ENCODE measurements at places on chromosomes 13 and 19.

- DNase-seq, result no peak
These were observed 7.0 kb upstream of the HSPH1 start for GRCh38 chr13:31168736-31169135.

- peak; percentile 68 for DNase-seq
These were observed 643 bp downstream of the SLC7A1 start for GRCh38 chr13:29594710-29595379.

GRCh38 chr19:19460258-19460731 is 54.8 kb downstream of the GATAD2A start:
- no peak for DNase-seq

DNA sequence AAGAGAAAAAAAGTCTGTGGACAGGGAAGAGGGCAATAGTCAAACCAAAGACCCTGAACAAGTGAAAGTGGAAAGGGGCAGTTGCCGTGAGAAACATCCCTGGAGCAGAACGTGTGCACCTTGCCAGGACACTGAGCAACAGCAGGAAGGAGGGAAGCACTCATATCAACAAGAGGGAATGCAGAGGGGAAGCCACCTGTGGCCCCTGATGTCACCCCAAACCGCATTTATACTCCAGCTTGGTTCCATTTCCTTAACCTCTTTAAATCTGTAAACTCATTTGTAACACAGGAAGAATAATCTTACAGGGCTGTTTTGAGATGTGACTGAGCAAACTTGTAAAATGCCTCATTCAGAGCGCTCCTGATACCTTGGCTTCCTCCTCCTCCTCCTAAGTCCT is 698.8 kb downstream of the DIAPH3 start:
- no peak for DNase-seq

- no peak for DNase-seq
These were observed 3.9 kb downstream of the GPR108 start for GRCh38 chr19:6733338-6734095.

DNA sequence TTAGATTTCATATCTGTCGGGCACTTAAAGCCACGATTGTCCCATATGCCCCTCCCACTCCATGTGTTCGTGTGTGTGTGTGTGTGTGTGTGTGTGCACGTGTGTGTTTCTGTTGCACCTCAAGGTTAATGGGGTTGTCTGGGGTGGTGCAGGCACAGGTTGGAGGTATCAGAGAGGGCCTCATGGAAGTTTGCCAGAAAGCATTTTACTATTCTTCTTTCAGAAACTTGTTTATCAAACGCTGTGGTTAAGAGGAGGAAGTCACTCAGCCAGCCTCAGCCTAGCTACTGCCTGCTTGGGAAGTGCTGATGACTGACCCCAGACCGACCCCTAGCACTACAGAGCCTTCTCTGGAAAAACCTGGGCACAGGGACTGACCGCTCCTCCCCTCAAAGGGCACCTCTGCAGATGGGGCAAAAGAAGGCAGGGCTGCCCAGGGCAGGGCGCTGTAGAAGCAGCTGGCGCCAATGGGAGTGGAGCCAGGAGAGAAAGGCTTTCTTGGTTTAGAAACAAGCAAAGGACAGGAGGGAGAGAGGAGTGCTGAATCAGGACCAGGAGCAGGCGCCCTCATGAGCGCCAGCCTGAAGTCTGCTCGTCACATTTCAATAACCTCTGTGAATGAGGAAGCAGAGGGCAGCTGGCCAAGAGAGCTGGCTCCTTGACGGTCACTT is 3.9 kb downstream of the SIAH3 start:
- no peak for DNase-seq

- DNase-seq, result no peak
These were observed 545 bp downstream of the BTBD2 start for GRCh38 chr19:2014731-2015607.

GRCh38 chr19:15536350-15536749 is 28.0 kb downstream of the CYP4F22 start:
- no peak for DNase-seq

GRCh38 chr19:5125797-5126497 is 157.0 kb downstream of the KDM4B start:
- DNase-seq, result no peak

GRCh38 chr13:100734194-100734720 is 59.7 kb upstream of the TMTC4 start:
- no peak for DNase-seq

DNA sequence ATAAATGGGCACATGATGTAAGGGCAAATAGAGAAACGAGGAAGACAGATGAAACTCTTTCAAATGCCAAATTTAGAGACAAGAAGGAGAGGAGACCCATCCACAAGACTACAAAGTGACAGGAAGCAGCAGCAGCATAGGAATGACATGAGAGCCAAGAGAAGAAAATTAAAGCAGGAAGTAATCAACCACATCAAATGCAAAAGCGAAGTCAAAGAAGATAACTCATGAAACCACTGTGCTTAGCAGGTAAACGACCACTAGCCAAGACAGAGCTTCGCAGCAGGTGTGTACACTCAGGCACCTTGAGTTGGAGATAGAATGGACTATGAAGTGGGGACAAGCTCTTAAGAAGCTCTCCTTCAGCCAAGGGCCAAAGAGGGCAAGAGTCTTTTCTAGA is 64.1 kb downstream of the KLF12 start:
- no peak for DNase-seq

DNA sequence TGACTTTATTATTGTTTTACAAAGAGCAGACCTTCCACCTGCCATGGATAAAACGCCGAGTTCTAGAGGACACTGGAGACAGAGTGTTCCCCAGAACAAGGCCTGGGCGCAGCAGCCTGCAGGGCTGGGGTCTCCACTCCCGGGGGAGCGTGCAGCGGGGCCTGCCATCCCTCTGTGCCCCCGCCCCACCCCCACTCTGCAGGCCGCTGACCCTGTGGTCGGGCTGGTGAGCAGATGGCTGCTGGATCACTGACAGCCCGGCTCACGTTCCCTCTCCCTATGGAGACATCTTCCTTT is 8.6 kb upstream of the PTBP1 start:
- no peak for DNase-seq

DNA sequence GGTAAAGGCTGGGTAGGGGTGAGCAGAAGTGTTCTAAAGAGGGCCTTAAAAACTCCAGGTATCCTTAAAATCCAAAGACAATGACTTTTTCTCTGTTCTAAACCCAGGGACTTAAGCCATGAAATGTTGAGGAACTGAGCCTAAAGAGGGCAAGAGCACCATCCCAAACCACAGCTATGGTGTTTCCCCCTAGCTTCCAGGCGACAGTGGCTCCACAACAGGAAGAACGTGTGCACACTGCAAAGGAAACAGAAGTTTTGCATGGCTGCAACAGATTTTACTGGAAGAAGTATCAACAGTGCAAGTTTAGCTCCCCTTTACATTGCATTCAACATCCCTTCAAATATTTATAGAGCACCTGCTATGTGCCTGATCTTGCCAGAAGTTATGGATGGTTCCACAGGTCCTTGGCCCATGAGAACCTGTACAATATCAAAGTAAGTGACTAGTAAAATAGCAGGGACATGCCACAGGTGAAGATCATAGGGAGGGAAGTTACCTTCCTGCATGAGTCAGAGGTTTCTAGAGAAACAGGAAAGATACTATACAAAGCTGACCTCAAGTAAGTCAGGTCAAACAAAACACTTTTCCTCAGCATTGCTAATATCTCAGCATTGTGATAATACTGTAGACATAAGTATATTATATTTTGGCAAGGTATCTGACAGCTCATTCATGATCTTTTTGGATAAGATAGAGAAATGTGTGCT is 8.4 kb upstream of the KCTD12 start:
- no peak for DNase-seq

GRCh38 chr19:5914358-5914774 is 312 bp downstream of the CAPS start:
- DNase-seq, result no peak

GRCh38 chr13:45068036-45069001 is 52.0 kb upstream of the GTF2F2 start:
- DNase-seq, result no peak

GRCh38 chr13:49373716-49374115 is 70.1 kb downstream of the CAB39L start:
- no peak for DNase-seq

DNA sequence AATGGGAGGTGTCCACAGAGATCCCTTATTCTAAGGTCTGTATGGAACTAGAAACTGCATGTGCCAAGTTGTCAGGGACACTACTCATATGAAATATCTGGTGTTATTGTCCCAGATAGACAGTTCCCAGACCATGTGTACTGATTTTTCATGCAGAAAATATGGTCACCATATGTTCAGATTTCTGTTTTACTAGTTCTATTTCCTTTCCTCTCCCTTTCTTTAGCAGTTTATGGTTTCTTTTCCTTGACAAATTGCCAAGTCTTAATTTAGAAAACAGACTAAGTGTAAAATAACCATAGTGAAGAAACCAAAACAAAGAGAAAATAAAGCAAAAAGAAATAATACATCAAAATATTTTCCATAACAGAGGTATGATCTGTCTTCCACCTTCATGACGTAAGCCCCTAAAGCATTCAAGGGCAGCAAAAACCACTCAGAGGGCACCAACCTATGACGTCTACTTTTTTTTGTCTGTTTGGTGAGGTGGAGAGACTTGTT is 248.5 kb downstream of the KCTD12 start:
- DNase-seq, result no peak

- no peak for DNase-seq
These were observed 316.8 kb downstream of the DLEU7 start for GRCh38 chr13:50526661-50527071.

- no peak for DNase-seq
These were observed 405 bp downstream of the ZNF446 start for GRCh38 chr19:58476498-58477015.

GRCh38 chr19:57642396-57643046 is 9.6 kb downstream of the ZNF211 start:
- no peak for DNase-seq

DNA sequence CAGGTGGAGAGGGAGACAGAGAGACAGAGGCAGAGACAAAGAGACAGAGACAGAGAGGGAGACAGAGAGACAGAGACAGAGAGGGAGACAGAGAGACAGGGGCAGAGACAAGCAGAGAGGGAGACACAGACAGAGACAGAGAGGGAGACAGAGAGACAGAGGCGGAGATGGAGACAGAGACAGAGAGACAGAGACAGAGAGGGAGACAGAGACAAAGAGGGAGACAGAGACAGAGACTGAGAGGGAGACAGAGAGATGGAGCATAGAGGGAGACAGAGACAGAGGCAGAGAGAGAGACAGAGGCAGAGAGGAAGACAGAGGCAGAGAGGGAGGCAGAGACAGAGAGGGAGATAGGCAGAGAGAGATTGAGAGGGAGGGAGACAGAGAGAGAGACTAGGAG is 29.3 kb downstream of the SBNO2 start:
- no peak for DNase-seq

DNA sequence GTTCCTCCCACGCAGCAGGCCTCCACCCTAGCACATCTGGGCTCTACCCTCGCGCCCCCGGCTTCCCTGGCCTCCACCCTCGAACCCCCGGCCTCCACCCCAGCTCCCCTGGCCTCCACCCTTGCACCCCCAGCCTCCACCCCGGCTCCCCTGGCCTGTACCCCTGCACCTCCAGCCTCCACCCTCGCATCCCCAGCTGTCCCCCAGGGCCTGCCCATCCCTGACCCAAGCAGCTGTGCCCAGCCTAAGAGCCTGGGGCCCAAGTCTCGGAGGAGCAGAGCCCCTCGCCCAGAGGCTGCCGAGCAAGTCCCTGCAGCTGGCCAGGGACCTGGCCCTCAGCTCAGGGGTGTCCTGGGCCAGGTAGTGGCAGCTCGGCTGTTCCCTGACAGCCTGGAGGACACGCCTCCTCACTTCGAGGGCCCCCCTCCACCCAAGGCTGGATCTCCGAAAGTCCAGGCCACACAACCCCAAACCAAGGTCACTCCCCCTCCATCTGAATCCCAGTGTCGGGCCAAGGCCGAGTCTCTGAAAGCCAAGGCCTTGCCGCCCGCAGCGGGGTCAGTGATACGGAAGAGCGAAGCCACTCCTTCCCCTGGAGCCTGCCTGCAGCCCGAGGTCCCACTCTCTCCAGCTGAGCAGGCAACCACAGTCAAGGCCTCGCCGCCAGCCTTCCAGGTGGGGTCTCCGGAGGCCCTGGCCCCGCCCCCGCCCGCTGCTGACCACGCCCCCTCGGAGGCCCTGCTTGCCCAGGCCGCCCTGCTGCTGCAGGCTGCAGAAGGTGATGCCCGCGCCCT is 7.9 kb upstream of the ARHGAP33 start:
- no peak for DNase-seq

DNA sequence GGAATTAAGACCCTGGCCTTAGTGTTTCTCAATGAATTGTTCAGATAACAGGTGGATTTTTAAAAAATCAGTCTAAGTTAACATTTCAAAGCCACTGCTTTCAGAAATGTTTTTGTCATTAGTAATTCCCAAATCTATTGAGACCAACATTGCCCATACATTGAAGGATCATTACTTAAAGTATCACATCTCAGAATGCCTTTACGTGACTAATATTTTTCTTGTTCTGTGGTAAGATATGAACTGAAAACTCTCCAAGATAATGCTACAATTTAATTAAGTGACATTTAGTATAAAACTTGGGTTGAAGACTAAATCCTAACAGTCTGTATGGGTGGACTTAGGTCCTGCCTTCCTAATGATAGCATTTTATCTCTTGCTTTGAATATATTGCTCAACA is 59.4 kb upstream of the POSTN start:
- DNase-seq, result no peak

DNA sequence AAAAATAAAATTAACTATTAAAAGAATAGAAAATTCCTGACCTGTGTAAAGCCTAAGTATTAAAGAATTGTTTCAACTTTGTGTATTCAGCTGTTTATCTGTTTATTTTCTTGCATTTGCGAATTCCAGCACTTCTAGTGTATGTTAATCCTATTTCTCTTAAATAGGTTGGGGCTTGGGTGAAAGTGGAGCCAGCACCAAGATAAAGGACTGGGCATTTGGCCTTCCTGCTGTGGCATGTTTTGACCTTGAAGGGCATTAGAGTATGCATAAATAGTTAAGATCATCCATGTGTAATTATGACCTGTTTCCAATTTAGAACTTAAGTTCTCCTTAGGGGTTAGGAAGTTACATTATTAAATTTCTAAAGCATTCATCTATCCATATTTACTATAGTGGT is 151.3 kb downstream of the NBEA start:
- DNase-seq, result no peak

- no peak for DNase-seq
These were observed 38.5 kb downstream of the NAXD start for GRCh38 chr13:110653851-110654250.
